ENCODE measurements at places on chromosomes 11 and 22. TPM values are rescaled to one million over a fixed set of nuclear protein-coding genes. Genes with fewer than 3 reads are reported as not detected.
A peak's percentile ranks its signal among the peaks of the same experiment; 100 is the strongest.

PATE4 gene
- total RNA-seq, result not detected

TRMU gene
- 29.6 TPM for total RNA-seq

- DNase-seq, result no peak
These were observed 66.6 kb downstream of the RPL27A start for GRCh38 chr11:8749202-8749601.

GRCh38 chr22:41517172-41518047 is 26.9 kb downstream of the POLR3H start:
- DNase-seq, result peak; percentile 47

GUCY1A2 gene
- total RNA-seq, result 0.39 TPM

- no peak for DNase-seq
These were observed 99.1 kb upstream of the AMOTL1 start for GRCh38 chr11:94669023-94669422.

GRCh38 chr11:74739546-74740270 is 8.5 kb upstream of the CHRDL2 start:
- DNase-seq, result peak; percentile 66

CCDC116 gene
- 0.05 TPM for total RNA-seq

DNA sequence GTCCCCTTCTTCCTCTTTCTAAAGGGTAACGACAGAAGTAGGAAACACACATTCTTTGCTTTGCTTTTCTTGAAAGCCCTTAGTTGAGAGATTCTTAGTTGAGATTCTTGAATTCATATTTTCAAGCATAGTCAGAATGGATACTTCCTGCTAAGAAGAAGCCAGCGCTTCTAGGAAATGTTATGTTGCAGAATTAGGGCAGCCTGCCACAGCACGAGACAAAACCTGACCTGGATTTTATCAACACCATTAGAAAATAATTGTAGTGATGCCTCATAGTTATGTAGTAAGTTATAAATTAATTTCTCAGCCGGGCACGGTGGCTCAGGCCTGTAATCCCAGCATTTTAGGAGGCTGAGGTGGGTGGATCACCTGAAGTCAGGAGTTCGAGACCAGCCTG is 37.9 kb upstream of the NUP160 start:
- DNase-seq, result peak; percentile 35

C11orf97 gene
- total RNA-seq, result not detected

GRCh38 chr22:20661473-20661872 is 112.4 kb upstream of the SERPIND1 start:
- DNase-seq, result no peak

DNA sequence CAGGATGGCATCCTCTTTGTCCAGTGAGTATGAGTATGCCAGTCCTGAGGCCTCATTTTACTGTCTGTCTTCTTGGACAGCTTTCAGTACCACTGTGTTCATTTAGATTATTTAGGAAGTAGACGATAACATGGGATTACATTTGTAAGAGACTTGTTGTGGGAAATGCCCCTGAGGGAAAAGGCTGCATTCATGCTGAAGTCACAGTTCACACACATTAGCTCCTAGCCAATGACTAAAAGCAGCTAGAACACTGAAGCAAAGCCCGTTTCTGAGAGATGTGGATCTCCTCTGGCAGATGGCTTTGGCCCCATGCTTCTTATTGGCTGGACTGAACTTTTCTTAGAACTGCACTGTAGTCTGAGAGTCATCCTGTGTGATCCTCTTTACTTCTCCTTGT is 242.4 kb downstream of the FAM76B start:
- no peak for DNase-seq

DNA sequence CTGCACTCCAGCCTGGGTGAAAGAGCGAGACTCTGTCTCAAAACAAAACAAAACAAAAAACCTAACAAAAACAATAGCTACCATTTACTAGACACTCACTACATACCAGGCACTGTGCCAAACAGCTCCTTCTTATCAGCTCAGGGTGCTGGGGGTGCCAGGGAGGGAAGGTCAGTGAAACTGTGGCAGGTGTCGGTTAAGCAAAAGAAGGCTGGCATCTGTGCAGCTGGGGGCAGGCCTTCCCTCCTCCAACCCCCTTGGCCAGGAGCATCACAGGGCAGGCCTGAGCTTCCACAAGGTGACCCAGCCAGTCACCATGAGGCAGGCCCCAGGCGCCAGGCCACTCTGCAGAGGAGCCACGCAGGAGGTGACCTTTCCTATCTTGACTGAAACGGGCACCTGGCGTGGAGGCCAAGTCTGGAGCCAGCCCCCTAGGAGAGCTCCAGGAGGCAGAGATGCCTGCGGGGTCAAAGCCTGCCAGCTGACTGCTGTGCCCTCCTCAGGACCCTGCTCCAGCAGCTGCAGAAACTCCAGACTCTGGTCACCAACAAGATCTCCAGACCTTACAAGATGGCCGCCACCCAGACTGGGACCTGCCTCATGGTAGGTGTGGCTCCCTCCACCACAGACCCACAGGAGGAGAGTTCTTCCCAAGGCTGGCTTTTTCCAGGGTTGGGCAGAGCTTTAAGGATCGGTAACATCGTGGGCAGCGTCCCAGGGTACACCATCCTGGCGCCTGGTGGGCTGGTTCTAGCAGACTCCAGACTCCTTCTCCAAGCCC is 31.3 kb upstream of the DGKZ start:
- no peak for DNase-seq

LRP4 gene
- total RNA-seq, result 1.1 TPM

DNA sequence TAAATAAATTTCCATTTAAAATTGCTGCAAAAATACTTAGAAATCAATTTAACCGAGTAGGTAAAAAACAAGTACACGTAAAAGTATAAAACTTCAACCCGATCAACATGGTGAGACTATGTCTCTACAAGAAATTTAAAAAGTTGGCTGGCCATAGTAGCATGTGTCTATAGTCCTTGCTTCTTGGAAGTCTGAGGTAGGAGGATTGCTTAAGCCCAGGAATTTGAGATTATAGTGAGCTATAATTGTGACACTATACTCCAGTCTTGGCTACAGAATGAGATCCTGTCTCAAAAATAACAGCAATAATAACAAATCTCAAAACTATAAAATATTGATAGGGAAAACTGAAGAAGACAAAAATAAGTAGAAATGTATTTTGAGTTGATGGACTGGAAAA is 11.1 kb downstream of the CASP4 start:
- DNase-seq, result no peak

- DNase-seq, result no peak
These were observed 29.7 kb downstream of the USH1C start for GRCh38 chr11:17514476-17514875.

- peak; percentile 90 for DNase-seq
These were observed 35.1 kb downstream of the FBLN1 start for GRCh38 chr22:45537734-45538181.

DNA sequence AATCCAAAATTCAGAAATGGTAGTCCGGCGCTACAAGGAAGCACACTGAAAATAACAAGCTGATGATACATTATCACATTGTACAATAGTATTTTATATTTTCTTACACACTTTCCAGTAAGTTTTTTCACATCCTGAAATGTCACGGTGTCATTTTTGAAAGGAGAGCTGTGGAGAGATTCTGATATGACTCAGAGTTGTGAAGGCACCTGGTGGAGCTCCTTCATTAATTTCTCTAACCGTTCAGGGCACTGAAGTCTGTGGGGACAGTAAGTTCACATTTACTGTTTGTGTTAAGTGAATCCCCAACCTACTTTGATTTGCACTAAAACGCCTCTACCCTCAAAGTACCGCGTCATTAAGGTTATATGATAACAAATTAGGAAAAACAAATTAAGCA is 13.3 kb downstream of the LDHAL6A start:
- no peak for DNase-seq

NOL12 gene
- 25.9 TPM for total RNA-seq

DNA sequence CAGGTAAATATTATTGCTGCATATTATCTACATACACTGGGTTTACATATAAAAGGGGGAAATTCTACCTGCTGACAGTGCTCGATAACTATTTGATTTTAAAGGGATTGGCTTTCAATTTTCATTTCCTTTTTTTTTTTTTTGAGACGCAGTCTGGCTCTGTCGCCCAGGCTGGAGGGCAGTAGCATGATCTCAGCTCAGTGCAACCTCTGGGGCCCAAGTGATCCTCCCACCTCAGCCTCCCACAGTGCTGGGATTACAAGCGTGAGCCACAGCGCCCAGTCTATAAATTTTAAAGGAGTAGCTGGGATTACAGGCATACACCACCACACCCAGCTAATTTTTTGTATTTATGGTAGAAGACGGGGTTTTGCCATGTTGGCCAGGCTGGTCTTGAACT is 3.2 kb upstream of the PCF11 start:
- DNase-seq, result no peak

TEX12 gene
- total RNA-seq, result not detected

- DNase-seq, result no peak
These were observed 44.4 kb downstream of the CNTN5 start for GRCh38 chr11:99065121-99065520.

GRCh38 chr11:33646629-33647028 is 54.0 kb downstream of the C11orf91 start:
- DNase-seq, result no peak

OR5D13 gene
- total RNA-seq, result not detected

SLC22A8 gene
- not detected for total RNA-seq

DNA sequence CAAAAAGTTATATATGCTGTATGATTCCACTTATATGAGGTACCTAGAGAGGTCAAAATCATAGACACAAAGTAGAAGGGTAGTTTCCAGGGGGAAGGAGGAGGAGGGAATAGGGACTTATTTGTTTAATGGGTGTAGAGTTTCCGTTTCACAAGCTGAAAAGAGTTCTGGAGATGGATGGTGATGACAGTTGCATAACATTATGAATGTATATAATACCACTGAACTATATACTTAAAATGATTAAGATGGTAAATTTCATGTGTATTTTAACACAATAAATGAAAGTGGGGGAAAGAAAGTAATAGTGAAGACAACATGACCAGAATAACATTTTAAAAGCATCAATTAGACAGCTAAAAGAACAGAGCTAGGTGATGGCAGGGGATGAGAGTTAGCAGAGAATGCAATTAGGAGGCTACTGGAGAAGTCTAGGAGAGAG is 51.2 kb downstream of the MRTFA start:
- no peak for DNase-seq

- DNase-seq, result no peak
These were observed 3.9 kb downstream of the CAPRIN1 start for GRCh38 chr11:34055218-34056000.

- no peak for DNase-seq
These were observed 1727.5 kb downstream of the LRRC4C start for GRCh38 chr11:39732001-39732400.

APOA5 gene
- not detected for total RNA-seq

FIBIN gene
- not detected for total RNA-seq

CARNS1 gene
- total RNA-seq, result 0.22 TPM

GRCh38 chr11:16796311-16796710 is 57.9 kb downstream of the C11orf58 start:
- no peak for DNase-seq

DNA sequence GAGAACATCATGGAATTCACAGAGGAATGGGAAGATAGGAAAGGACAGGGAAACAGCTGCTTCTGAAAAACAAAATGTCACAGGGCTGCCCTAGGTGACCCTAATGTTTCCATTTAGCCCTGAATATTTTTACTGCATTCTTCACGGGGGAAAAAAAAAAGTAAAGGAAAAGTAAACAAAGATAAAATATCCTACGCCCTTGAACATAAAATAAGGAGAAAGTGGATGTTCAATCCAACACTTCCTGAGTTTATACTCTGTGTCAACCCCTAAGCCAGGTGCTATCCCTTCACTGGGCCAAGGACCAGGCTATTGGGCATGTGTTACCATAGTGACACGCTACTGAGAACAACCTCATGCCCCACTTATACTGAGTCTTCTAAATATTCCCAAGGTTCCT is 84.7 kb downstream of the FAM76B start:
- no peak for DNase-seq

DNA sequence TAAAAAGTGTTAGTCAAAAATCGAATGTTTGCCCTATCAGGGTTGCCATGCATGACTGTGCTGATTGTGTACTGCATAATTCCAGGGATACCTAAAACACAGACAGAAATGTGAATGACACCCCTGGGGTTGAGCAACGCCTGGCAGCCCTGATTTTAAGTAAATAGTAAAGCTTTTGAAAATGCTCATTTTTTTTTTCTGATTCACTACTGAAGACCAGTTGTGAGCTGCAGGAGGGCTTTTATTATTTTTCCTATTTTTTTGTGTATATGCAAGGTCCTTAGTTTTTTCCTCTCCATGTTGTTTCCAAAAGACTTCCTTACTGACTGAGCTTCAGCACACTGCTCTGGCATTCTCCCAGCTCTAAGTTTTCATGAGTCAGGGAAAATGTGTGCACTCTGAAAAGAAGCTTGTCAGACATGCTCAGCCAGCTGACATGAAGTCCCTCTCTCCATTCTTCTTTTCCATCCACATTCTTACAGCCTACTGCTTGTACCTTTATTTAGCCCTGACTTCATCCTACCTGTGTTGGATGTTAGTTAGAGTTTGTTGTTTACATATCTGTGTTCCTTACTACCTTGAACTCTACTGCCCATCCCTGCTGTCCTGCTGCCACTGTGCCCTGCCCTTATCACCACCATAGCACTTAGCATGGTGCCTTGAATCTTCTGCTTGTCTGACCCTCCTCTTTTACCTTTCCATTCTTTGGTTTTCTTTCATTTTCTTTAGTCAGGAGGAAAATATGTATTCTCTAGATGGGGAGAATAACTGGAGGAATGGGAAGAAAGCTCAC is 79.5 kb downstream of the HORMAD2 start:
- DNase-seq, result peak; percentile 63

PATE3 gene
- total RNA-seq, result not detected

GRCh38 chr11:31956310-31956709 is 134.6 kb upstream of the RCN1 start:
- DNase-seq, result peak; percentile 71

DNA sequence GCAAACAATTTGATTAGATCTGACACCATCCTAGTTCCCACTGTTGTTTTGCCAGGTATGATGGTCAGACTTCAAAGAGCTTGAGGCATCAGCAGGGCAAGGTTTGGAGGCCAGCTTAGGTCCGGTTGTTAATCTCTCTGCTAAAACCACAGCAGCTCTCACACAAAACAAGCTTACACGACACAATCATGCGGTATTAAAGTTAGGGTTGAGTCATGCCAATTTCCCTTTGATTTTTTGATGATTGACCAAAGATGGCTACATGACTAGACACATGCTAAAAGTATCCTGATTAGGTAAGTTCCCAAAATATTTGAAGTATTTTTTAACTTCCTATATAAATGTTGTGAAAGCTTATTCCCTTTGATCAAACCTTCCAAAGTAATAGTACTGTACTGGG is 145.9 kb downstream of the ELP4 start:
- peak; percentile 98 for DNase-seq

DNA sequence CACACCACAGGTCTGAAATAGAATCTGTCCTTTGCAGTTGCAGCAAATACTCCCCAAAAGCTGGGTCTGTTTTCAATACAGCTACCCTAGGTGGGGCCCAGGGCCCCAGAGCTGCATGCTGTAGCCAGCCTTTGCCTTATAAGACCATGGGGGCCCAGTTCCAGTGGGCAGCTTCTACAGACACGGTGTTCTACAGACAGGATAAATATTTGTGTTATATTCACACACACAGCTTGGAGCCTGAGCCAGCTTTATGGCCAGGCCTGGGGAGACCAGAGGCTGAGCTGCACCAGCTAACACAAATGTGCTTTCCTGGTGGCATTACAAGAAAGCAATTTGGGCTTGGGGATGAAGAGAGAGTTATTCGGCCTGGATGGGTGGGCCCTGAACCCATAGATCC is 151.8 kb upstream of the NCAM1 start:
- DNase-seq, result no peak

GRCh38 chr22:43168471-43169309 is 17.3 kb downstream of the TSPO start:
- peak; percentile 22 for DNase-seq
